Kidney epithelial cell (primary cell): ENCODE measurements at places on chromosomes 3 and 15. TPM values are rescaled to one million over a fixed set of nuclear protein-coding genes. Genes with fewer than 3 reads are reported as not detected.
A peak's percentile ranks its signal among the peaks of the same experiment; 100 is the strongest.

DNA sequence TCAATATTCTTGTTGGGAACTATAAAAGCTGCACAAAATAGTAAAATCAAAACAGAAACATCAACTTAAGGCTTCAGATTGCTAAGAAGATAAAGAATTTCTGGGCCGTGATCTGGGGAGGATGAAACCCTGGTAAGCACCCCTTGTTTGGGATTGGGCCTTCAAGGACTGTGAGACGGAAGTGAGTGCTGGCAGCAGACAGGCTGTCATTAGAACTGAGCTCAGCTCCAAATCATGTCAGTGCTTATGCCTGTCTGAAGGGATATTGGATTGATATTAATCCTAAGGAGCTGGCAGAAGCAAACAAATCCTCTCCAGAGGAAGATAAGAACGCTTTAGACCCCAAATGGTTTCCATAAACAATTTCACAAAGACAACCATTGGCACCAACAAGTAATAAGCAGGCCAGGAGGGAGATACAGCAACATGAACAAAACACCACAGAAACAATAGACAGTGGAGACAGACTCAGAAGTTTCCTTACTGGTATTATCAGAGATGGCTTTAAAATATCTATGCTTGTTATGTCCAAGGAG lies 72.6 kb upstream of the CTXND1 start:
- DNase-seq = no peak

Gene KLHL6
- not detected in 2 replicates for total RNA-seq

DNA sequence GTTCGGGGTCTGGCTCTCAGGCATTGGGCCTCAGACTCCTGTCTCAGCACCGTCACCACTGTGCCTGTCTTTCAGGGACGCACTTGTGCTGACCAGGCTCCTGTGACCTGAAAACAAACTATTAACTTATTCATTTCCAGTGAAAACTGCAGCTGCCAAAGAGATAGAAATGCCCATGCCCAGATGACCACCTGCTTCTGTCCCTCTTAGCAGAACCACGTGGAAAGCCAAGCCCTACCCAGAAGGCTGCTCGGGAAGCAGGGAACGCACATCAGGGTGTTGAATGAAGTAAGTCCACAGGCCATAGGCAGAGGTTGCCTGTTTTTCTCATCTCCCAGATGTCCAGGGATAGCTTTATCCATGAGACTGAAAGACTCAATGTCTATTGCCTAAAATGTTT lies 219.3 kb downstream of the EBLN2 start:
- DNase-seq = no peak

GRCh38 chr15:64144192-64144564 lies 7.4 kb upstream of the SNX22 start:
- DNase-seq = no peak

GRCh38 chr15:78065284-78065872 lies 12.1 kb downstream of the TBC1D2B start:
- DNase-seq = peak; percentile 93

Gene CYP11A1
- total RNA-seq = 2.0 and 2.9 TPM in 2 replicates

GRCh38 chr15:72967811-72968530 lies 84.3 kb upstream of the NEO1 start:
- no peak for DNase-seq

- no peak for DNase-seq
Measured at GRCh38 chr3:58029842-58030584, 21.8 kb downstream of the FLNB start.

DNA sequence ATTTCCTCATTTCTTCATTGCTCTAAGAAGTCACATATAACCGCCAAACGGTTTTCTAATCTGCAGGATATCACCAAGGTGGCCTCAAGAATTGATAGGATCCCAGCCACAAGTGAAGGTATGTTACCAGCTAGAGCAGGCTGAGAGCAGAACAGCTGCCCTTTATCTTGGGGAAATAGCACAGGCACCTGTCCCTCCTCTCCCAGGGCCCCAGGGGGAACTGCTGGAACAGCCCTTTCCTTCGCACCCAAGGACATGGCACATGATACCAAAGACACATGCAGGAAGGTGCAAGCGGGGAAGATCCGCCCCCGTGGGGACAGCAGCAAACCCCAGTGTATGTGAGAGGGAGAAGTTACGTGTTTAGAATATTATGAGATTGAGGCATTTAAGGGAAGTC lies 35.3 kb downstream of the HOMER2 start:
- no peak for DNase-seq

Gene RTP4
- 1.2 and 1.5 TPM in 2 replicates for total RNA-seq

GRCh38 chr3:27216955-27217552 lies 152.1 kb downstream of the NEK10 start:
- DNase-seq = peak; percentile 10

Gene TTLL13
- 0.41 TPM in 1 of 2 replicates, not detected in the other for total RNA-seq

- DNase-seq = no peak
Measured at GRCh38 chr3:98359993-98360675, 6.5 kb downstream of the OR5K4 start.

Gene TRIM71
- 2.4 and 2.6 TPM in 2 replicates for total RNA-seq

GRCh38 chr15:77860071-77860691 lies 217.3 kb downstream of the TBC1D2B start:
- no peak for DNase-seq

Gene CFAP100
- not detected in 2 replicates for total RNA-seq

- no peak for DNase-seq
Measured at GRCh38 chr15:53351373-53351772, 408.1 kb downstream of the WDR72 start.

Gene NEK10
- 0.67 and 1.4 TPM in 2 replicates for total RNA-seq

GRCh38 chr3:104396974-104397669 lies 969.6 kb upstream of the ALCAM start:
- DNase-seq = no peak

DNA sequence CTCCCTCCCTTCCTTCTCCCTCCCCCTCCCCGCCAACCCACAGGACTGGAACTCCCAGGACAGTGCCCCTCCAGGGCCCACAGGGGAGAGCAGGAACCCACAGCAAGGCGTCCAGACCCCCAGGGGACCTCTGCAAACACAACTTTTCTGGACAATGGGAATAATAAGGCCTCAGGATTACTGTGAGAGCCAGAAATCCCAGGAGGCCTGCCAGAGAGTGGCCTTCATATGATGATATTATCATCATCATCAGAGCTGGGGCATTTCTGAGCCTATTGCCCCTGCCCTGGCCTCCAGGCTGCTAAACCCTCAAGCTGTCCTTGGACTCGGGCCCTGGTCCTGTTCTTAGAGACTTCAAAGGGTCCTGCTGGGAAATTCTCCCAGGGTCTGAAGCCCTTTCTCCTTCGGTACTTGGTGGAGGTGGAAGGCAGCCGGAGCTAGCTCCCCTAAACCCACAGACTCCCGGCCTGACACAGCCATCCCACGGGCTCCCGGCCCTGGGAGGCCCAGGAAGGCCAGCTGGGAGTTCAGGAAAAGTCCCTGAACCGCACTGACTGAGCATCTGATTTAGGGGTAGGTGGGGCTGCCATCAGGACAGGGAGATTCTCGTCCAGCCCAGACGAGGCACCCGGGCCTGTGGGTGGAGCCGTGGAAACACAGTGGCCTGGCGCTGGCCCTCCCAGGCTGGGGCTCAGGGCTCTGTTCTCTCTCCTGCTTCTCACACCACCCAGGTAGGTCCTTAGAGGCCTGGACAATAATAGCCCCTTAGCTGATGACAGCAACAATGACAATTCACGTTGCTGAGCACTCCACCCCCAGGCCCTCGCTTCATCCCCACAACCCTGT lies 4.9 kb downstream of the CALML4 start:
- no peak for DNase-seq

- no peak for DNase-seq
Measured at GRCh38 chr3:134680796-134681521, 30.1 kb upstream of the KY start.

Gene SST
- total RNA-seq = not detected in 2 replicates

- no peak for DNase-seq
Measured at GRCh38 chr15:56749982-56750381, 16.7 kb upstream of the ZNF280D start.

- no peak for DNase-seq
Measured at GRCh38 chr3:16838561-16838960, 46.2 kb upstream of the PLCL2 start.

Gene ITIH4
- total RNA-seq = 0.13 and 0.41 TPM in 2 replicates

GRCh38 chr3:134423153-134423552 lies 48.9 kb upstream of the AMOTL2 start:
- DNase-seq = no peak

Gene LRRC3B
- not detected in 2 replicates for total RNA-seq
